ENCODE measurements at places on chromosomes 3 and 15.

DNA sequence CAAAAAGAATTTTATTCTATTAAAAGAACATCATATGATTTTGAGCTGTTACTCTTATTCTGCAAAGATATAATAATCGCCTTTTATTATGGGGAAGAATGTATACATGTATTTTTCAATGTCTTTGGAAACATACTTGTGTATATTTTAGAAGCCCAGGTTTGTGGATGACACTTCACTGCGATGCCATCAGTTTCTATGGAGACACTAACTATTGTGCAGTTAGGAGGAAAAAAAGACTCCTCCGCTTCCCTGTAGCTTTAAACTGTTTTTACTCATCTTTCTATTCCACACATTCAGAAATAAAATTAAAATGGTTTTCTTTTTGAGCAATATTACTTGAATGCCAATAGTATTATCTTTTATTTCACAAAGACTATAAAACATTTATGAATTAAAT, 305.0 kb downstream of the NLGN1 start:
- DNase-seq = no peak

- no peak for DNase-seq
These were observed 1.3 kb downstream of the MYRIP start for GRCh38 chr3:39810647-39811161.

GRCh38 chr3:173630849-173631248, 233.3 kb downstream of the NLGN1 start:
- DNase-seq = no peak

DNA sequence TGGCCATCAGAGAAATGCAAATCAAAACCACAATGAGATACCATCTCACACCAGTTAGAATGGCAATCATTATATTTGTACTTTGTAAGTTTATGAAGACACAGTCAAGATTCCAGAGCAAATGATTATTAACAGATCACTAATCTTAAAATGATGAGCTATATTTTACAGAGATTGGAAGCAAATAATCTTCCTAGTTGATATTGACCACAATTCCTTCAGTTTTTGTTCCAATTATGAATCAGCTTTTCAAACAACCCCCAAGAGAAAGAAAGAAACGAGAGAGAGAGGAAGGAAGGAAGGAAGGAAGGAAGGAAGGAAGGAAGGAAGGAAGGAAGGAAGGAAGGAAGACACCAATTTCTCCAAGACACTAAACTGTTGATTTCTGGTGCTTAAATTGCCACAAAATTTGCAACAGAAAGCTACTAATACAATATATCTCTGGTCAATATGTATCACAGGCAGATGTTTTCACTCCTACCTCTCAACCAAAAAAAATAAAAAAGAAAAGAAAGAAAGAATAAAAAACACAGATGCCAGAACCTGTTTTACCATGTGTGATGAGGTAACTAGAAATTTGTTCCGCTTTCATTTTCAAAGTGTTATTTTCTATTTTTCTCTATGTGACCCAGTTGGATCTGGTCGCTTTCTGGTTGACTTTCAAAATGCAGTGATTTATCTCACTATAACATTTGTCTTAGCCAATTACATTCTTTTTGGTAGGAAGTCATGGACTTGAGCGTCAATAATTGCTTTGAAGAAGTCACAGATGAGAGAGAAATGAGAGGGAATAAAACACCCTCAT, 1609.6 kb downstream of the SI start:
- DNase-seq = no peak

DNA sequence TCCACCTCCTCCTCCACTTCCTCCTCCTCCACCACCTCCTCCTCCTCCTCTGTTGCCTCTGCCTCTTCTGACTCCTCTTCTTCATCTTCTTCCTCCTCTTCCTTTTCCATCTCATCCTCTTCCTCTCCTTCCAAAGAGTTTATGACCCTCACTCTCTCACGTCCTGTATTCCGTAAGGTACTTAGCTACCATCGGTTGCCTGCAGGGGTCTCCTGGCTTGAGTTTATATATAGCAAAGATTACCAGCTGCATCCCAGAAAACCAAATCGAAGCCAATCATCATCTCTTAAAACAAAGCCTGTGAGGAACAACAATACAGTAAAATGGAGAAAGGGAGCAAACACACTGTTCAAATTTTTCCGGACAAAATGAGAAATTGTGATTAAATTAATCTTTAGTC, 317.4 kb downstream of the C3orf38 start:
- no peak for DNase-seq

- DNase-seq = no peak
These were observed 222.9 kb downstream of the TPRG1 start for GRCh38 chr3:189394599-189395121.

GRCh38 chr15:91866971-91867372, 13.5 kb downstream of the SLCO3A1 start:
- DNase-seq = no peak

DNA sequence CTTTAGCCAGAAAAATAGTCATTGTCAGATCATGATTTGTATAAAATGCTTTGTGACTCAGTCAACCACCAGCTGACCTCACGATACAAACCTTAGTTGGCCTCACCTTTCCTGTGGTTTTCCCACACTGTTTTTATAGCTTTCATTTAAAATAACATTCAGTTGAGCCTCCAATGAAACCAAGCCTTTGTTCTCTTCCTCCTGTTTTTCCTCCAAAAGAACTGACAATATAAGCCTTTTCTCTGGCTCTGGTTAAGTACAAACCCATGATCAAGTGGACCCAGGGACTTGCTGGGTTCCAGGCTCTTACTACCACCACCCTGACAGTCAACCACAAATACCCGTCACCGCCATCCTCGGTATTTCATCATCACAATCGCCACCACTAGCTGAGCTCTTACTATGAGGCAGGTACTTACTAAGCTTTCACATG, 81.7 kb downstream of the TAMM41 start:
- DNase-seq = peak; percentile 68

DNA sequence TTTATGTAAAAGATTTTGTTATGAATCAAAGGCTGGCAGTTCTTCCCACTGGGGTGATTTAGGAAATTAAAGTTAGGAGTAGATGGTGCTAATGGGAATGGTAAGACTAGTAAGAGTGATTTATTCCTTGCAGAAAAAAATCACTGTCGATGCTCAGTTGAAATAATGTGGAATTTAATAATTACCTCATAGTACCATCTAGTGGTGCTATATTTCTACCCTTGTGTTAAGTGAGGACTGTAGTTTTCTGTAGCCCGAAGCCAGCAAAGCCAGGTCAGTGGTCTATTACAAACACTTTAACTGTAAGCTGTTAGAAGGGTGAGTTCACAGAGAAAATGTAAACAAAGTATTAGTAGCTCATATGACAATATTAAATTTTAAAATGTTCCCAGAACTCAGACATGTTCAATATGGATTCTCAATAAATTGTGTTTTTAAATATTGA, 39.5 kb upstream of the GOLGA8J start:
- no peak for DNase-seq

GRCh38 chr3:178690571-178690970, 154.3 kb downstream of the KCNMB2 start:
- no peak for DNase-seq

GRCh38 chr3:159763011-159763601, 225.5 kb upstream of the IL12A start:
- peak; percentile 32 for DNase-seq

DNA sequence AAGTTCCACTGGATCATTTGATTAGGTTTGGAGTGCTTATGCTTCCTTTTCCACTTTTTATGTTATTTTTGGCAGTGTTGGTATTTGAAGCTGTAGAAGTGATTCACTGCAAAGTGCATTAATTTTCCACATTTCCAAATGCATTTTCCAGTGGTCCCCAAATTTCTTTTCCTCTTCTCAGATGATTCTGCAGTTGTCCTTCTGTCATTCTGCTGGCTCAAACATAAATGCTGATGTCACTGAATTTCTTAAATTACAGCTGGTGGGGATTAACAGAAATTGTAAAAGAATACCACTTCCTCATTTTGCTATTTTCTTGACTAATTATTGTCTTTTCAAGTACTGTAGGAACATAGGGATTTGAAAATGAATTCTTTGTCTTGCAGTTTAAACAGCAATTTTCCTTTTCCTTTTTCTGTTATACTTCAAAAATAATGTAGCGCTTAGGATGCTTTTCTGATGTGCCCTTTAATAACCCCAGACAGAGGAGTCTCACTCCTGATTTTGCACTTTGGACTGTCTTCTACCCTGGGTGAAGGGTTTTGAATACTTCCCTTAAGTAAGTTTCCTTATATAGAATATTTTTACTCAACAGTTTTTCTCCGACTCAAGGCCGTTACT, 25.0 kb downstream of the MITF start:
- DNase-seq = peak; percentile 85

DNA sequence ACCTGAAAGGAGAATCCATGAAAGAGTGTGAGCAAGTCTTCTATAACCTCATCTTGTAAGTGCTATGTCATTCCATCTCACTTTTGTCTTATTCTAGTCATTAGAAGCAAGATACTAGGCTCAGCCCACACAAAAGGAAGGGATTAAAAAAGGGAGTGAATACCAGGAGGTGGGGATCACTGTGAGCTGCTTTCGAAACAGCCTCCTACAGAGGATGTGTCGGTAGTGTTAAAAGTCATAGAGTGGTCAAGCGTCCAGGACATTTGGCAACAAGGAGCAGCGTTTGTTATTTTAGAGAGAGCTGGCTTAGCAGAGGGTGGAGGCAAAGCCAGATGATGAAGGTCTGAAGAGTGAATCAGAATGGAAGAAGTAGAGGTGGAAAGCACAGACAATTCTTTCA, 11.7 kb upstream of the ZNF148 start:
- peak; percentile 41 for DNase-seq

Data from MV-4-11 (cell line).